ENCODE measurements at places on chromosomes 2 and 18.

DNA sequence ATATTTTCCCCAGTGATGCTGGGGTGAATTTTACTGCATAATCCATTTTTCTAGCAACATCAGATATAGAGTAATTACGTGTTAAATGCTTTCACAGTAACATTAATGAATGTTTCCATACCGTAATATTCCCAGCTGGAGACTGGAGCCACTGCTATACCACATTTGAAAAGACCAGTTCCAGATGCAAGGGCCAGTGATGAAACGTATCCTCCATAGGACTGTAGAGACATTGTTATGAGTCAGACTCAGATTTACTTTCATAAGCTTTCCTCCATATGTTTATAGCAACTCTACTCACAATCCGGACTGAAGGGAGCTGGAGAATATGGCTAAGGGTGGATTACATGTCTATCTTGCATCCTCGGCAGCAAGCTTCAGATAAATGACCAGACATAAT lies 22.7 kb upstream of the GCG start:
- no peak for DNase-seq

DNA sequence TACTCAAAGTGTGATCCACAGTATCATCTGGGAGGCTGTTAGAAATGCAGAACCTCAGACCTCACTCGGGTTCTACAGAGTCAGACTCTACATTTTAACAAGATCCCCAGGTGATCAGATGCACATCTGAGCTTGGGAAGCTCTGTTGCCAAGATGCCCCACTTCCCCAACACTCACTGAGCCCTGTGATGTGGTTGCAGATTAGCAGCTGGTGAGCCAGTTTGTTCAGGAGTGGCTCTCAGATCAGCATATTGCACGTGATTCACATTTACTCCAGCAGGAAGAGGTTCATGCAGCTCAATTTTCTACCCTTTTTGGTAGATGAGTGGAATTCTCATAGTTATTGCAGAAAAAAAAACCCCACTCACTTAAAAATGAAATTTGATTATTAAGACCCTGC lies 96.4 kb downstream of the VIT start:
- no peak for DNase-seq

GRCh38 chr18:24427484-24427883 lies 1.0 kb downstream of the IMPACT start:
- DNase-seq = no peak

- DNase-seq = no peak
Measured at GRCh38 chr2:207223051-207223450, 57.3 kb upstream of the KLF7 start.

DNA sequence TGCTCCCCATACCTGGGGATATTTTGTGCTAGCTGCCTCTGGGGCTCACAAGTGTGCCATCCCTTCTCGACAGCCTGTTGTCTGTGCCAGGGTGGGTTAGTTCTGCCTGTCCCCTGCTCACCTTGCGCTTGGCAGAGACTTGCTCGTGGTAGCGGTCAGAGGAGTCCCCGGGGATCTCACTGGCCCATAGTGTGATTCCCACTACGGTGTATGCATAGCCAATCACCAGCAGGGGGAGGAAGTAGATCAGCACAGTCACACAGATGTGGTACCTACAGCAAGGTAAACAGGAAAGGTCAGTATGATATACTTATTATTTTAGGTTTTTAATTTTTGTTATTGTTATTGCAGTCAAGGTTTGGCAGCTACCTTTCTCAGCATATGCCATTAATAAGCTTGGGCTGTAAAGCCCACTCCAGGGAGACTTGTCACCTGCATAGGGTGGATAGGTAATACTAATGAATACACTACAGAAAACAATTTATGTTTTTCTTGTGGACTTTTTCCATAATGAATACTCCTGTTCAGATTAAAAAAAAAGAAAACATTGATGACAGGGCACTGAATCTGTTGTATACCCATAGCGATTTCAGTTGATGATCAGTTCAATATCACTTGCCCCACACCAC lies 95.2 kb downstream of the POLE4 start:
- DNase-seq = no peak

DNA sequence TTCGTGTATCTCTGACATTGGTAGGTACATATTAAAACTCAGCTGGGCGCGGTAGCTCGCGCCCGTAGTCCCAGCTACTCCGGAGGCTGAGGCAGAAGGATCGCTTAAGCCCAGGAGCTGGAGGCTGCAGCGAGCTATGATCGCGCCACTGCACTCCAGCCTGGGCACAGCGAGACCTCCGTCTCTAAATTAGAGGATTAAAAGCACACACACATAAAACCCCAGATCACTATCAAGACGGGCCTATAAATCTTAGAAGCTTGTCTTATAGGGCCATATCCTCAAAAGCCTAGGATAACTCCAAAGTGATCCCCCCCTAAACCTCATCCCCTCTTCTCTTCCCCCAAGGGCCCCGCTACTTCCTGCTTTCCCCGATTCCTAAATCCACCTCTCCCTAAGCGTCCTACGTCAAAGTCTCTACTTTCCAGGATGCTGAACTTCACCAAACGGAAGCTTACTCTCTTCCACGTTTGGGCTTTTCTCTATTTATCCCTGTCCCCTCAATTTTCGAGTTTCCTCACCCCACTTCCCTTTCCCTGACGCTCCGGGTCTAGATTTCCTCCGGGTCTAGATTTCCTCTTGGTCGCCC lies 707 bp downstream of the KRCC1 start:
- DNase-seq = no peak

GRCh38 chr2:241961454-241961853 lies 91.9 kb downstream of the RTP5 start:
- no peak for DNase-seq

DNA sequence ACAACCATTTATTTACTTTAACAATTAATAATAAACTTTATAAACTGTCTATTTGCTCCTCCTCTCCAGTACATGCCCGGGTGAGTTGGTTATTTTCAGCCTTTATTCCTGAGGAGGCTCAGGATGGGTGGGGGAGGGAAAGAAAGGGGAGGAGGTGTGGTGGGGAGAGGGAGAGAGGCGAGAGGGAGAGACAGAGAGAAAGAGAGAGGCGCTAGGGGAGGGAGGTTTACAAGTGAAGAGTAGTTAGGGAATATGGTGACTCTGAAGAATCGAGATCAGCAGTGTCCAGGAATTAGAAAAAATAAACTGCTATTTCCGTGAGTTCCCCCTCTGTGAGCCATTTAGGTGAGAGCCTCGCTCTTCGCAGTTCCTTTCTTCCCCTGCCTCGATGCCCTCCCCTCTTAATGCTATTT lies 138.9 kb downstream of the MEIS1 start:
- no peak for DNase-seq

GRCh38 chr2:218898109-218898878 lies 17.6 kb downstream of the WNT10A start:
- peak; percentile 79 for DNase-seq

DNA sequence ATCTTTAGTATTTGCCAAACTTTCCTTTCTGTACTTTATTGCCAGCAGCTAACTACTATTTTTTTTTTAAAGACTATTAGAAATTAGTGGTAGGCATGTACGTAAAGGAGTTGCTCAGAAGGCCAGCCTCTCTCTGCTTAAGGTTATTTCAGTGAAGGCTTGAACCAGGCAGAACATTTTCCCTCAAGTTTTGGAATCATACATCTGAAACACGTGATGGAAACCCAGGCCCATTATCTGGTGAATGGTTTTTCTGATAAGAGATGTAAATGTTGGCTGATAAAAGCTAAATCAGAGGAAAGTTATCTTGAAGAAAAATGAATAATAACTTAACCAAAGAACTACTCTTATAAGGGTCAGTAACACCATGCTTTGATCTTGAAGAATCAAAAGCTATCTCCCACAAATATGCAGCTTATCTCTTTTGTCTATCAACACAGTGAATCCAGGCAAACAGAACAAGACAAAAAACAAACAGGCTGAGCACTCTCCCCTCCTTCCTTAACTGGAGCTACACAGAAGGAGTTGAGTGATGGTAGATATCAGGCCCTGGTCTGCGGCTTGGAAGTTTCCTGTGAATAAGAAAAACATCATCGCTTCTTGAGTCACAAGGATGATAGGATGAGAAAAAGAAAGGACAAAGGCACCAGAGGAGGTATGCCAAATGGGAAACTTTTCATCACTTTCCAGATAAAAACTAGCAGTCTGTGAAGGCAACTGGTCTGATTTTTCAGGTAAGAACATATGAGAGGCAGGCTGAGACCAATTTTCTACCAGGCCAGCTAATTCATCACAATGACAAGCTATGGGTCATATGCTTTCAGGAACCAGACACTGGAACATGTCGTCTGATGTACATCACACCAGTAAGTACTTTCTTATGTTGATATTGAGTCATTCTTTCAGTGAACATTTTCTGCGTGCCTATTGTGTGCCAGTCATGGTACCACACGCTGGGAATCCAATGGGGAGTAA lies 88.4 kb upstream of the STK17B start:
- DNase-seq = no peak

Data from stimulated activated CD8-positive, alpha-beta memory T cell treated with anti-CD3 and anti-CD28 coated beads, Interleukin-15, amount 100 ng/mL, for 1 hour (primary cell).